ENCODE measurements at places on chromosomes 2 and 18.

- no peak for DNase-seq
These were observed 318.8 kb downstream of the RND3 start for GRCh38 chr2:150168595-150169236.

DNA sequence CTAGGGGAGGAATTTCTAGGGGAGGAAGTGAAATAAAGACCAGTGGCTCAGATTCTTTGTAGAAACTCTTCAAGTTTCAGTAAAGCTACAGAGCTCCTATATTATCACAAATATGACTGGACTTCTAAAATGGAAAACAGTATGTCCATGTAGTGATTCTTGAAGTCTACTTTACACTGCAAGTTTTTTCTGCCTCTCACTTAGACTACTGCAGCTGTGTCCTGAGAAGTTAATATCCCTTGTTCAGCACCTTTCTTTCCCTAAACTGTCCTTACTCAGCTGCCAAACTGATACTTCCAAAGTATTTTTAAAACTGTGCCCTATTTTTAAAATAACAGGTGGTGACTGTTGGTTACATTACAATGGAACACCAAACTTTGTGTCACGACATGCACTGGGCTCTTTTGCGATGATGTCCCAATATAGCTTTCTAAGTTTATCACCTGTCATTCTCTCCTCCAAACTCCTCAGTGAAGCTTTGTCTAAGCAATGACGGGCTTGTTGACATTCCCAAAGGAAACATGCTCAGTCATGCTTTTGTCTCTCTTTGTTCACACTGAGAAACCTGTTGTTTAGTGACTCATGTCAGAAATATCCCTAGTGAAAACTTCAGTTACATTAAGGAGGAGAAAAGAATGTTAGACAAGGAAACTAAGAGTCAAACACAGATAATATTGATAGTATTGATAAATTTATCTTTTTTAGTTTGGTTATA is 341.1 kb downstream of the ARL6IP6 start:
- DNase-seq, result no peak

DNA sequence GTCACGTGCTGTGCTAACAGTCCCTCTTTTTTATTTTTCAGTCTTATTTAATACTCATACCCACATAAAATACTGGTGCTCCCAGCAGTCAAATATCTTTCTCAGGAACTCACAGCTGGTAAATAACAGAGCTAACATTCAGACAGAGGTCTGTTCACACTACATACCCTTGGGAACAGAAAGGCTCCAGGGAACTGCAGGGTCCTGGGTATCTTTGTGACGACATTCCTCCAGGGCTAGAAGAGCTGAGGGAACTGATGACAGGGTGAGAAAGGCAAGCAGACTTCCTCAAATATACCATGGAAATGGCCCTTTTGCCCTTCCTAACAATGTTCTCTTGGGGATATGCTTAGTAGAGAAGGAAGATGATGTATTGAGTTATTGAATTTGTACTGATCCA is 19.3 kb downstream of the PDE6D start:
- DNase-seq, result no peak

- DNase-seq, result no peak
These were observed 24.1 kb downstream of the SLC14A2 start for GRCh38 chr18:45639408-45639807.

GRCh38 chr2:18413676-18414396 is 146.6 kb downstream of the RDH14 start:
- no peak for DNase-seq

GRCh38 chr2:97662386-97662894 is 1.4 kb downstream of the ACTR1B start:
- no peak for DNase-seq

DNA sequence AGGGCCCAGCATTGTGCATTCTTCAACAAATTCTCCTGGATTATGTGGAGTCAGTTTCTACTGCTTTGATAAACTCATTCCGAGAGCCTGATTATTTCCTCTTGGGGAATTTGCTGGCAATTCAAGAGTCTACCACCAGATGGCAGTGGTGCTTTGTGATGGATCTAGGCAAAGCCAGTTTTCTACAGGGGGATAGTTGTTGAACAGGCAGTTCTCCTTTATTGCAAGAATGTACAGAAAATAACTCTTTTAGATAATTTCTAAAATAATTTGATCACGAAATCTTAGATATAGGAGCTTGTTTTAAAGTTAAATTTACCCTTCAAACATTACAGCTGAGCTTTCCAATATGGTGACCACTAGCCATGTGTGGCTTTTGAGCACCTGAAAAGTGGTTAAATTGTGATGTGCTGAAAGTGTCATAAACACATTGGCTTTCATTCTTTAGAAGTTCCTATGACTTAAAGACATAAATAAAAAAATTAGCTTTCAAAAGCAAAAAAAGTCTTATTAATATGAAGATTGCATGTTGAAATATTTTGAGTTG is 66.7 kb upstream of the HAAO start:
- peak; percentile 92 for DNase-seq

- DNase-seq, result no peak
These were observed 37.3 kb upstream of the ACAA2 start for GRCh38 chr18:49850636-49851035.

DNA sequence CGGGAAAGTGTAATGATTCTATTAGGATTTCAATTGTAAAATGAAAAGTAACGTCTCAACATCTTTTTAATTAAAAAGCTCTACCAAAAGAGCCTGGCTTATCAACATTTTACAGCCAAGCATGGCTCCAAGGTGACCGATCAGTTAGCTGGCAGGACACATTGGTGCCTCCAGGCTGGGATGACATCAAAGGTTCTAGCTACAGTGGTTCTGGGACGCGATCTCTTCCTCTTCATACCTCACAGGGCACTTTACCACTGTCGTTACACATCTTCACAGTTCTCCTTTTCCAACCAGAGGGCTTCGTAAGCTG is 693 bp downstream of the ORC2 start:
- DNase-seq, result no peak

- no peak for DNase-seq
These were observed 97.6 kb downstream of the POLE4 start for GRCh38 chr2:75055820-75056675.

- no peak for DNase-seq
These were observed 3.2 kb upstream of the ENOSF1 start for GRCh38 chr18:715626-716025.

- DNase-seq, result peak; percentile 38
These were observed 21.0 kb upstream of the PAX3 start for GRCh38 chr2:222319586-222320435.

DNA sequence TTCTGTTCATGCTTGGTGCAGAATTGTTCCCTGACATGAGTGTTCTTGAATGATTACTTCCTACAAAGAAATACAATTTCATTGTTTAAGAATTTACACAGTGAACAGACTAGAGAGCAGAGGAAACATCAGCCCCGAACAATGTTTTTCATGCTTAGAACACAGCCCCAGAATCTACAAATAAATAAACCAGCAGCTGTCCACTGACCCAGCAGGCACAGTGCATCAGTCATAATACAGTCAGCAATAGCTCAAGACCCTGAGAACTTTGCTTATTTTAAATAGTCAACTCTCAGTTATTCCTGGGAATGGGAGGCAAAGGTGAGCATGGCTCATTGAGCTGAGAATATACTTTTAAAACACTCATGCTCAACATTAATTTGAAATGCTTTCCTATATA is 38.4 kb downstream of the XIRP2 start:
- no peak for DNase-seq

DNA sequence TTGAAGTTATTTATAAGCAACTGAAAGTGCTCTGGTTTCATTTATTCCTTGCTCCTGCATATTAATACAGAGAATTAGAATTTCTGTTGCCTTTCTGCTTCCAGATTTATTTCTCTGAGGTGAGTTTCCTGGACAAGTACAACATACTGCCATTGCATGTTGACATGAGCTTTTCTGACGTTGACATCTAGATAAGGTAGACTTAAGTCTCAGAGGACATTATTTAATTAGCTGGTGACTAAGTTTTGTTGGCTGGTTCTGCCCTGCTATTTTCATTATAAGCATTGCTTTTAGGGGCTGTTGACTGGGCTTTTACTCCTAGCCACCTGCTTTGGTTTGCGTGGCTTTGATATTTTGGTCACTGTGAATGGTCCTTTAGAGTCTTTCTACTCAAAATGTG is 282.9 kb upstream of the SPRED2 start:
- no peak for DNase-seq

DNA sequence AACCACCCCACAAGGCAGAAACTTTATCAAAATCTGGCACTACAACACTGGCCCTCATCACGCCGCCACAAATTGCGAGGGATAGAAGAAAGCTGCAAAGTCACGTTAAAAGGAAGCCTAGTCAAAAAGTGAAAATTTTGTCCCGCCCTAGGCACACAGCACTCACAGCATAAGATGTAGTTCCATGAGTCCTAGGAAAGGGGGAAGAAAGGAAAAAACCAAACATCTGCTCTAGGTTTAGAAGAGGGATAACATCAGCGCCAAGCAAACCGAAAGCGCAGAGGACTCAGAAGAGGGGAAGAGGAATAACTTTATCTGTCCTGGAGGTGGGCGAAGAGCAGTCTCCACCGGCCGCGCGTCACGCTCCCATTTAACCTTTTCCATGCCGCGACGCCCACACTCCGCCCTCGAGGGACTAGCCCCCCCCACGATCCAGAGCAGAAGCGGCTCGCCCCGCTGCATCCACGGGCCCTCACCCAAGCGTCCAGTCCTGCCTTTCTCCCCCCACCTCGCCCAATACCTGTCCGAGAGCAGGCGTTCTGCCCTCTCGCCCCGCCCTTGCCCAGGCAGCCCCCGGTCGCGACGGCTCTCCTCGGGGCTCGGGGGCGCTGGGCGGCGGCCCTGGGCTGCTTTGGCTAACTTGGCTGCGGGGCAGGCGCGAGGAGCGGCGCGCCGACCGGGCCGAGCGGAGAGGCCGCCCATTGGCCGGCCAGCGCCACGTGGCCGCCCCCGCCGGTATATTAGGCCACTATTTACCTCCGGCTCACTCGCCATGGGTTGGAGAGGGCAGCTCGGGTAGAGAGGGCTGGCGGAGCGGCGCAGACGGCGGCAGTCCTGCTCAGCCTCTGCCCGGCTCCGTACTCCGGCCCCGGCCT is at the start of gene HOXD1:
Gene HOXD1 (plus strand): TSS at position 770 of the 875 bp plus-strand sequence. CDS start 134 bp downstream, outside the sequence.
- DNase-seq, result no peak

DNA sequence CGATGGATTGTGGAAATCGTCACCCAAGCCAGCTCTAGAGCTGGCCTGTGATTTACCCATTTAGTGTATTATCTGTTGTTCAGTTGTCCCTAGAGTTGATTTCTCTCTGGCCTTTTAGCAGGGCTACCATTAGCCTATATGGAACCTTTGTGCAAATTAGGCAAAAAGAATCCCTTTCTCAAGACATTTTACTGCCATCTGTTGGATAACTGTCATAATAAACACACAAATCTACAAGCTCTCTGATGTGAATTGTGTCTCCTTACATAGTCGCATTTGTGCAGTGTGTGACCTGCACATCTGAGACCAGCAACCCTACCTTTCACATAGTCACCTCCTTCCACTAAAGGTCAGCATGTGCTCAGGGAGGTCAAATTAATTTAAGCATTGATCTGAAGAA is 34.0 kb downstream of the LOXHD1 start:
- DNase-seq, result no peak

GRCh38 chr2:229620289-229620688 is 94.1 kb downstream of the DNER start:
- DNase-seq, result no peak

DNA sequence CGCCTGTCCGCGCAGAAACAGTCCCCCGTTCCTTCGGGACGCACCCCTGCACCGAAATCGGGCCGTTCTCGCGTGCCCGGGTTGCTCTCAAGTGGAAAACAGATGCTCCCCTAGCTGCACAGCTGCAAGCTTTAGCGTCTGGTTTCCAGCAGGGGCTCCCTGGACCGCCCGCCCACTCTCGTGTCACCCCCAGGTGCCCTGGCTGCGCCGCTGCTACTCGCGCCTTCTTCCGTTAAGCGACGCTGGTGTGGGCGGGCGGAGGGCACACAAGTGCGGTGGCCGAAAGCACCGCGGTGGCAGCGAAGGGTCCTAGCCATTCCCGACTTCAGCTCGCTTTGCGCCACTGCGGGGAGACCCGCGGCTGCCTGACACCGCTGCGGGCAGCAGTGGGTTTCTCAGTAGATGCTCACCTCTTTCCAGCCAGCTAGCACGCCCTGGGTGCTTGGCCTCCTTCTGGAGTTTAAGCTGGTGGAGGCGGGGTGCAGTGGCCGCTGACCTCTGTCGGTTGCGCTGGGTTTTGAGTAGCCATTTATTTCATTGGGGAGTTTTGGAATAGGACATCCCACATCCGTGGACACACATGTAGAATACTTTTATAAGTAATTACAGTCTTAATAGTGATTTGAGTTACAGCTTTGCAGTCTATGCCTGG is 806 bp downstream of the ZNF407 start:
- DNase-seq, result peak; percentile 51

DNA sequence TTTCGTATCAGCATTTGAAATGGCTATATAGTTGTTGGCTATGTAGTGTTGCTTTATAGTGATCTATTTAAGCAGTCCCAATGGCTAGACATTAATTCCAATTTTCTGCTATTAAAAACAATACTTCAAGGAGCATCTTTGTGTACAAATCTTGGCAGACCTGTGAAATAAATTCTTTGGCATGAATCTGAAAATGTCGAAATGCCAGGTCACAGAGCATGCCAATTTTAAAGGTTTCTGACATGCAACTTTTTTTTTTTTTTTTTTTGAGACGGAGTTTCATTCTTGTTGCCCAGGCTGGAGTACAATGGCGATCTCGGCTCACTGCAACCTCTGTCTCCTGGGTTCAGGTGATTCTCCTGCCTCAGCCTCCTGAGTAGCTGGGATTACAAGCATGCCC is 26.8 kb upstream of the CABLES1 start:
- no peak for DNase-seq

DNA sequence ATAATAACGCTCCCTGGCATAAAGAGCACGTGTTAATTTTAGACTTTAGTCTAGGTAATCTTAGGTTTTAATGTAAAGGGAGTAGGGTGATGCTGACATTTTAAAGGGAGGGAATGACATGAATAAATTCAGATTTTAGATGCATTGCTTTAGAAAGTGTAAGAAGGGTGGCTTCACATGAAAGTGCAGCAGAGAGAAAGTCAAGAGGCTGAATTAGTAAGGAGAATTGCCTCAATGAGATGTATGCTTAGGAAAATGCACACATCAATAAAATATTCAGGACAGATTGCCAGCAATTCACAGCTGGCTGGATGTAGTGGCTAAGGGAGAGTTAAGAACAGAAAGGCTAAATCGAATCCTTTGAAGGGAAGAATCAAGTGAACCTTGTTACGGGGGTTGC is 165.5 kb upstream of the CDH19 start:
- DNase-seq, result no peak

GRCh38 chr2:27884601-27885000 is 5.6 kb downstream of the RBKS start:
- no peak for DNase-seq

GRCh38 chr2:60510713-60511112 is 42.7 kb downstream of the BCL11A start:
- no peak for DNase-seq

GRCh38 chr2:45319683-45320455 is 291.2 kb downstream of the SRBD1 start:
- no peak for DNase-seq

GRCh38 chr2:156956161-156956560 is 301.3 kb upstream of the GALNT5 start:
- no peak for DNase-seq

- DNase-seq, result no peak
These were observed 231.0 kb downstream of the INSIG2 start for GRCh38 chr2:118319271-118319684.

Data from neural crest cell (in vitro differentiated cells).